ENCODE measurements at places on chromosomes 6 and 20.

GRCh38 chr6:37467718-37468117, 32.0 kb downstream of the CCDC167 start:
- no peak for DNase-seq

DNA sequence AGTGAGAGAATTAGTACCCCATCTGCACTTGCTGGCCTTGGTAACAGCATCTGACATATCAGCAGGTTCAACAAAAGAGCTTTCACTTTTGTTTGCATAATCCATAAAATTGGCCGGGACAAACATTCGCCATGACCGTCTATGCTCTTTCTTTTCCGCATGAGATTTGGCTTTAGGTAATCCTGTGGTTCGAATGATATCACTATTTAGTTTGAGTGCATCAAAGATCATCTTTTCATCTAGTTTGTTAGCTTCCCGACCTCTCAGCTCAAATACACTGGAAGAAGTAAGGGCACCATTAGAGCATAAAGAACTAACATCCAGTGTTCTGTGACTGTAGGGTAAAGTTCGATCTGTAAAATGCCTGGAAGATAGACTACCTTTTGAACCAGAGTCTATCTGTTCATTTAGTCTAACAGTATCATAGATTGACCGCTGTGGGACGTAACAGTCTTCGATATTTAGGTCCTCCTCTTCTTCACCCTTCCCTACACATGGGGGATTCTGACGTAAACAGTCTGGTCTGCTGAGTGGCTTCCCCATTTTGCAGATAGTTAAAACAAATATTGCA, 101.6 kb downstream of the DST start:
- DNase-seq, result no peak

DNA sequence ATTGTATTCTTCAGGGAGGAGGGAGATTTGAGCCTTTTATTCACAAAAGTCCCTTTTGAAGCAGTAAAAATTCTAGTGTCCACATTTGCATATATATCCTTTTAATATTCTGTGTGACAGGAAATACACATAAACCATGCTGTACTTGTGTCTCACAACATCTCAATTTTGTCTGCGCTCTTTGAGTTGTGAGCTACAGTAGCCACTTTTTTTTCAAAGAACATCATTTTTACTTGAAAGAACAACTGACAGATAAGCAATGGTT, 21.3 kb downstream of the LMBRD1 start:
- DNase-seq, result no peak

DNA sequence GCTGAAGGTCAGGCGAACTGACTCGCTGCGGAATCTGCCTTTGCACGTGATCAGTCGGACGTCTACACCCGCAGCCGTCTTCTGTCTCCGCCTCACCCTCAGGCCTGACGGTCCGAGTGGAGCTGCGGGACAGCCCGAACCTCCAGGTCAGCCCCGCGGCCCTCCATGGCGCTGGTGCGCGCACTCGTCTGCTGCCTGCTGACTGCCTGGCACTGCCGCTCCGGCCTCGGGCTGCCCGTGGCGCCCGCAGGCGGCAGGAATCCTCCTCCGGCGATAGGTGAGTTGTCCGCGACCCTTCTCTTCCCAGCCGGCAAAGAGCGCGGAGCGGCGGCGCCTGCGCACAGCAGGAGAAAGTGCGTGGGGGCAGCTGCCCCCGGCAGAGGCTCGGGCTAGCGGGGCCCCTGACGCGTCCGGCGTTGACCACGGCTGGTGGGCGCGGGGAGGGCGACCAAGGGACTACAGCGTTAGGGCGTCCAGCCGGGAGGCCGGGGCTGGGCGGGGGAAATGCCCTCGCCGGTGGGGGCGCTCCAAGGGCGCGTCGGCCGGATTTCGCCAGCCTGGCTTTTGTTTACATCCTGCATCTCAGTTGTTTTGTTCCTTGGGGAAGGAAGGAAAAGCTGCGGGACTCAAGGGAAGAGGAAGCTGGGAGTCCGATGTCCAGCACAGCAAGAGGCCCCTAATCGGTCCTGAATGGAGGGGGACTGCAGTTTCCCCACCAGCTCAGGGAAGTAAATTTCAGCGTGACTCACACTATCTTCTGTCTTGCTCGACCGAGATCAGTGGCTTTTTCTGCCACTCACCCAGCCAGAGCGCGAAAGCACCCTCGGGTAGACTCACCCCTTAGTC, at the start of gene SMPDL3A:
SMPDL3A (plus strand) TSS at position 77 of the 846 bp plus-strand sequence; CDS start at position 166, 89 bp downstream.
- peak; percentile 91 for DNase-seq

GRCh38 chr6:5506597-5506996, 245.3 kb downstream of the FARS2 start:
- DNase-seq, result no peak

DNA sequence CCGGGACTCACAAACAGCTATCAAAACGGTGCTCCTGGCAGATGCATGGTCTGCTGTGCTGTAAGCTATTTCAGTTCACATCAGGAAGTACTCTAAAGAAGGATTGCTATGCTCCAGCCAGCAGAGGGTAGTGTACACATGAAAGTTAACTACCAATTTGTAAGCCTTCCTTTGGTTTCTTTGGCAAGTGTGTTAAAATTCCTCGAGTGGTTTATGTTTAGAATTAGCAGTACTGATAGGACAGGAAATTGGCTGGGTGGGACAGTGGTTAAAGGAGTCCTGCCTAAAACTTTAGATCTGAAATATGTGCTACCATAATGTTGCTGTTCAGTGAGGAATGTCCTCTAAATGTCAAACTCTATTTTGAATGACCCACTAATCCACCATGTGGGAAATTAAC, 47.4 kb downstream of the TRMT11 start:
- DNase-seq, result peak; percentile 88

- no peak for DNase-seq
Observed at GRCh38 chr6:163634211-163635171, 220.0 kb downstream of the QKI start.

GRCh38 chr6:29762781-29763214, 39.6 kb downstream of the HLA-F start:
- DNase-seq, result peak; percentile 21

DNA sequence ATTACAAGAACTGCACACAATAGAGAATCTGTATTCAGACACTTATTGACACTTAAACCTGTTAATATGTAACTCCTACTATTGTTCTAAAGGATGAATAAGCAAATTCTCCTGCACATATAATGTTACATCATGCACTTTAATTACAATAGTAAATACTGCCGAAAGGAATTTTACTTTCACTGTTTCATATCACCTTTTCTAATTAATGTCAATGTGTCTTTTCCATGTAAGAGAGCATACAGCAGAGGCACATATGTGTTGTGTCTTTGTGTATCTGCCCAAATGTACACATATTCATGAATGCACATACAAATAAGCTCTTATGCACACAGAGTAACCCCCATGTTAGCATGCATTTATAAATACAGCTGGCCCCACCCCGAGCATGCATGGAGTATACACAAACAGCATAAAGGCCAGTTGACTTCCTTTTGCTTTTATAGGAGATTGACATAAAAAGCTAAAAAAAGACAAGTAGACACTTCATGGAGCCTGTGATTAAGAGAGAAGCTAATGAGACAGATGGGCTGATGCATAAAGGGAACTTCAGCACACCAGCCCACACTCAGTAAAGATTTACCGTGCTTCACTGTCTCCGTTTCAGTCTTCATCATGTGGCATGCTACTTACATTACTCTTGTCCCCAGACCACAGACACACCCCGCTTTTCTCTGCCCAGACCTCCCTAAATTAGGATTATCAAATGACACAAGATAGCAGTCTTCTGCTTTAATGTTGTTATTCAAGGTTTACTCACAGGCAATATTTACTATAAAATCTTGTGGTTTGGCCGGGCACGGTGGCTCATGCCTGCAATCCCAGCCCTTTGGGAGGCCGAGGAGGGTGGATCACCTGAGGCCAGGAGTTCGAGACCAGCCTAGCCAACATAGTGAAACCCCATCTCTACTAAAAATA, 184.6 kb downstream of the ATXN1 start:
- DNase-seq, result no peak

- DNase-seq, result peak; percentile 64
Observed at GRCh38 chr6:70107852-70108629, 194.8 kb downstream of the COL9A1 start.

- no peak for DNase-seq
Observed at GRCh38 chr6:5590187-5590586, 328.9 kb downstream of the FARS2 start.

DNA sequence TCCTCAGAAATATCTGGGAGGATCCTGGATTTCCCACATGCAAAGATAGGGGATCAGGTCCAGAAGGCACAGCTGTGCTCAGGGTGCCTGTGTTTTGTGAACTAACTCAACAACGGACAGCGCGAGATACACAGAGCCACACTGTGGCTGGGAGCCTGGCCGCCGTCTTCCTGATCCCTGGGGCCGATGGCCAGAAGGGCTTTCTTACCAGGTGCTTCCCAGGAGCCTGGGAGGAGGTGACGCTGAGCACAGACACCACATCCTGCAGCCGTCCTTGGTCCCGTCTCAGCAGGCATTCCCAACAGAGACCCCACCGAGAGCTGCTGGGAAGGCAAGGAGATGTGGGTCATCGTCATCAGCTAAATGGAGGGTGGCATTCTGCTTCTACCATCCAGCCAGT, 144.6 kb upstream of the AFDN start:
- no peak for DNase-seq

DNA sequence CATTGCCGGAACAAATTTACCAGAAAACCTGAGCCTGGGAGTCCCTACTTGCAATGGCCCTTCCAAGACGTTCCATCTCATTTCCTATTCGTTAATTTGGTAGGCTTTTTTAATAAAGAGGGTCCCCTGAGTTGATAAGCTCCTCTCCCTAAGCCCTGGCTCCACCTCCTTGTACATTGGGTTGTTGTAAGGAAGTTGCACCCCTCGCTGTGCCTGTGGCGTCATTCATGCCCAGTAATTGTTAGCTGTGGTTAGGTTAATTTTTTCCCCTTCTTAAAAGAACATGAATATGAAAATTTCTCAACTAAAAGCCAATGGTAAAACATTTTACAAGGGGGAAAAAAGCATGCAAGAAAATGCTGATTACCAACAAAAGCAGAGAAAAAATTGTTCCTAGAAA, 91.9 kb downstream of the SLC24A3 start:
- DNase-seq, result no peak

GRCh38 chr20:39632757-39633156, 670.6 kb downstream of the DHX35 start:
- DNase-seq, result no peak

DNA sequence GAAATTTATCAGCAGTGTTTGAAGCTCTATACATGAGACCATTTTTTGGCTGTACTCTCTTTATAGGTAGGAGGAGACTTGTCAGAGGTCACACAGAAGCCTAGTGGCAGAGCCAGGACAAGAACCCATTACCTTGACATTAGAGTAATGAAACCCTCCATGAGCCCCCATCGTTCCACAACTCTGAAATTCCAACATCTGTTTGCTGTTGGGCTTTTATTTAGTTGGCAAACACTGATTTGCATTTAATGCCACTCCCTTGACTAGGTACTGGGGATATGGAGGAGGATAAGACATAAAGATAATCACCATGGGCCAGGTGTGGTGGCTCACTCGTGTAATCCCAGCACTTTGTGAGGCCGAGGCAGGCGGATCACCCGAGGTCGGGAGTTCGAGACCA, 1.6 kb downstream of the GSS start:
- no peak for DNase-seq

- DNase-seq, result no peak
Observed at GRCh38 chr6:71236926-71237434, 51.6 kb upstream of the OGFRL1 start.

DNA sequence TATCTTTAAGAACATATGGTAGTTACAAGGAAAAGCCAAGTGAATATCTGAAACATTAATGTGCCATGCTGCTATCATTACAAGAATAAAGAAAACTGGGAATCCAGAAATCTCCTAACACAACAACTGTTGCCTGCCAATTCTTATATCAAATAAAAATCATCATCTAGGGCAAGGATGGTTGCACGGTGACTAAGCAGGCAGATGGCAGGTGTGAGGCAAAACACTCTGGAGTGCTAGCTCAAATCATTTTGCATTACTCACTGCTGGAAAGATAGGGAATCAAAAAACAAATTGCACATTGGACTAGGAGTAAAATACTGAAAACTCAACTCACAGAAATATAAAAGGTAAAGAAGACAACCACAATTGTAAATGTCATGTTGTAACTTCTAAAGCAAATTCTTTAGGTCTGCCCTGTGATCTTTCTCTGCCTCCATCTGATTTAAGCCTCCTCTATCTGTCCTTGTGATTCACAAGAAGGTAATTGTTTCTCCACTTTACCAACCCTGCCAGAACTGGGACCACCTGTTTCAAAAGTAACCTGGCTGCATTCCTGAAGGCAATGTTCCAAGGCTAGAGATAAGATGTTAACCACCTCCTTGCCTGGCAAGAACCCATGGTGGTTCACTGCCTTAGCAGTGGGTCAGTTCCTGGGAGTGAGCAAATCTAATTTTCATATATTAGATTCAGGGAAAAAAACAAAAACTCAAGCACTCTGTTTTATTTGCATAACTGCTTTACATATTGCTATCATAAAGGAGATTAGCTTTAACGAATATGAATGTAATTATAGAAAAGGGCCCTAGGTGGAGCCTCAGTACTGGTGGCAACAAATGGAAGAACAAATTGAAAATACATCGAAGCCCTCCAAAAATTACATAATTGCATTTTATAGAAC, 33.1 kb upstream of the LCA5 start:
- peak; percentile 63 for DNase-seq

GRCh38 chr6:159125951-159126352, 43.2 kb upstream of the FNDC1 start:
- DNase-seq, result no peak

- no peak for DNase-seq
Observed at GRCh38 chr6:7921632-7922092, 11.1 kb upstream of the TXNDC5 start.

DNA sequence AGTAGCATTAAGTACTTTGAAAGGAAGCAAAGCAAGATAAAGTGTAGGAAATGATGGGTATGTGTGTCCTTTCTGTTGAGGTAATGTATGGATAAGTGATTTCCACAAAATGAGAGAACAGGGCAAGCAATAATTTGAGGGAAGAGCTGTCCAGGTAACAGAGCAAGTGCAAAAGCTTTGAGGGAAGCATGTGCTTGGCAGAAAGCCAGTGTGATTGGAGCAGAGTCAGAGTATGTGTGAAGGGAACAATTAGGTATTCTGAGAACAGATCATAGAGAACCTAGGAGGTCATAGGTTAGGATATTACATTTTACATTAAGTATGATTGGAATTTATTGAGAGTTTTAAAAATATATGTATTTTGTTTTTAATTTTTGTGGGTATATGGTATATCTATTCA, 30.2 kb upstream of the MAN1A1 start:
- DNase-seq, result no peak

DNA sequence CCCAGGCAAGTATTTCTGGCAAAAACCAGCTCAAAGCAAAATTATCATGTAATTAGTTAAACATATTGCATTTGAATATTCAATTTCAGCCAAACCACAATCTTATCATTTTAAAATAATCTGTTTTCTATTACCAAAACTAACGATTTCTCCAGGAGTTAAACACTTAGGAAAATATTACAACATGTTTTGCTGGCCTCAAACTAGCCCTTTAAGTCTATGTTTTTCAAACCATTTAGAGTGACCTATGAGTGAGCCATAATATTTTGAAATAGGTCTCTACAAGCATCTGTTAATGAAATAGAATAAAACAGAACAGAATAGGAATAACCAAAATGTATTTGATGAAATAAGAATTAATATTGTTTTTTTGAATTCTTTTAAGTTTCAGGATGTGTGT, 370.9 kb downstream of the COL12A1 start:
- DNase-seq, result no peak
